ENCODE measurements at places on chromosomes 12 and 14. TPM values are rescaled to one million over a fixed set of nuclear protein-coding genes. Genes with fewer than 3 reads are reported as not detected.

UNC79 gene
- not detected for total RNA-seq

ENDOU gene
- total RNA-seq = not detected

CFAP54 gene
- total RNA-seq = 4.2 TPM

TRPV4 gene
- total RNA-seq = 3.4 TPM

CIROP gene
- total RNA-seq = not detected

FAM181A gene
- total RNA-seq = not detected

PTPN21 gene
- total RNA-seq = 4.9 TPM

SPIC gene
- total RNA-seq = not detected

ISM2 gene
- 0.07 TPM for total RNA-seq

RIMKLB gene
- total RNA-seq = 23.9 TPM

STAC3 gene
- not detected for total RNA-seq

GALNT8 gene
- not detected for total RNA-seq

RHNO1 gene
- total RNA-seq = 48.8 TPM

C14orf39 gene
- total RNA-seq = not detected

BHLHE41 gene
- 4.4 TPM for total RNA-seq
